ENCODE measurements at places on chromosomes 5 and 9.

DNA sequence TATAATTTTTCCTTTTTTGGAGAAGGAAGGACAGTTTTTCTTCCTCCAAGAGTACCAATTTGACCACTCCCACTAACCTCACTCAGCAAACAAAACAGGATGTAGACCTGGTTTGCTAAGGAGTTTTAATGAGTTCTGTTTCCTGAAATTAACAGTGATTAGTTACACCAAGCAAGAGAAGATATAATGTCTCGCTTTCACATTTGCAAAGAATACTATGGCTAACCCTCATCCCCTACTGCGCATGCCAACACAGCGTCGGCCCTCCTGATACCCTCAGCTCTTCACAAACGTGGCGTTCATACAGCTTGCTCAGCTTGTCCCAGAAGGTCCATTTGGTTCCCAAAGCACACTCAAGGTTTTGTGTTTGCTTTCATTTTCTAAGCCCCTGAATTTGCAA, 41.9 kb upstream of the IPPK start:
- DNase-seq: peak; percentile 40

DNA sequence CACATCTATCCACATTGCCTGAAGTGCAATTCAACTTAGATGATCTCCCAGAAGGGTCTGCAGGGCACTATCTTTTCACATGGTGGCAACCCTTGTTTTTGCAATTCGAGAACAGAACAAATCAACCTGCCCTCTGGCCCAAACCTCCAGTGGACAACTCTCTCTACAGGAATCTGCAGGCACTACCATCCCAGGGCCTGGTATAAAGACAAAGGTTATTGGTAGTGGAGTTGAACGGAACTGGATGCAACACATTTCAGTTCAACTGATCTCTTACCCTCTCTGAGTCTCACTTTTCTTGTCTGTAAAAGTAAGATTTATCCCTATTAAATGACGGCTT, 153.2 kb upstream of the EGFLAM start:
- no peak for DNase-seq

- no peak for DNase-seq
These were observed 106.1 kb downstream of the SH3TC2 start for GRCh38 chr5:148956477-148957385.

DNA sequence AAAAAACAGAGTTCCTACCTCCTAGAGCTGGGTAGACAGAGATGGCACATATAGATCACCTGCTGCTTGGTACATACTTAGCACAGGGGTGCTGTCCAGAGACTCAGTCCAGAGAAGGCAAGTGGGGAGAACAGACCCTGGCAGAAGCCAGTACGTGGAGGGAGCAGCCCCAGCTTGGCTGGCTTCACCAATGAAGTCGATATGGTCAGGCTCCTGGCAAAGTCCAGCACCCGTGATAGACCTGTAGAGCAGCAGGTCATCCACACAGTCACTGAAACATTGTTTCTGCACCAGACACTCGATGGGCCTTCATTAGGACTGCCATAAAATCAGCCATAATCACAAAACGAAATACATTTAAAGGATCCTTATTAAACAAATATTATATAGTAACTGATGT, 45.8 kb downstream of the WHRN start:
- DNase-seq: no peak

DNA sequence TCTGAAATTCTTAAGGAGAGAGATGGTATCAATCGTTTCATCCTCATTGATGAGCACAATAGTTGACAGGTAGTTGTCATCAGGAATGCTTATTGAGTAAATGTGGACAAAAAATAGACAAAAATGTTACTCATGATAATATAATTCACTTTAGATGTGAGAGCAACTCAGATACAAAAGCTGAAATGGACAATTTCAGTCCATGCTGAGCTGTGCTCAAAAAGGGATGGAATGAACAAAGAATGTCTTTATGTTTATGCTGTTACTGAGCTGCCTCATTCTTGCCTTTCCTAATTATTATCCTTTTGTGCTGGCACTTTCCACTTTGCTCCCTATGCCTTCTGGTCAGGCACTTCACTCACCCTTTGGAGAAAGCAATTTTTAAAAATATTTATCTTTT, 49.5 kb downstream of the JAKMIP2 start:
- DNase-seq: no peak

DNA sequence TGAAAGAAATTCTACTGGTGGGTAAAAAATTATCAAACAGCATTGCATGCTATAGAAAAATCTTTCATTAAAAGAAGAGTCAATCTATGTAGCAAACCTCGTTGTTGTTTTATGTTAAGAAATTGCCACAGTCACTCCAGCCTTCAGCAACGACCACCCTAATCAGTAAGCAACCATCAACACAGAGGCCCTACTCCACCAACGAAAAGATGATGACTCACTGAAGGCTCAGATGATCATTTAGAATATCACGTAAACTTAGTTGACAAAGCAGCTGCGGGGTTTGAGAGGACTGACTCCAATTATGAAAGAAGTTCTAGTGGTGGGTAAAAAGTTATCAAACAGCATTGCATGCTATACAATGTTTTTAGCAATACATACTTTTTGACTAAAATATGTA, 242.6 kb downstream of the DRD1 start:
- no peak for DNase-seq

GRCh38 chr5:177317959-177318377, 6.3 kb upstream of the MXD3 start:
- peak; percentile 81 for DNase-seq

- no peak for DNase-seq
These were observed 8.8 kb upstream of the NACC2 start for GRCh38 chr9:136103651-136104487.

DNA sequence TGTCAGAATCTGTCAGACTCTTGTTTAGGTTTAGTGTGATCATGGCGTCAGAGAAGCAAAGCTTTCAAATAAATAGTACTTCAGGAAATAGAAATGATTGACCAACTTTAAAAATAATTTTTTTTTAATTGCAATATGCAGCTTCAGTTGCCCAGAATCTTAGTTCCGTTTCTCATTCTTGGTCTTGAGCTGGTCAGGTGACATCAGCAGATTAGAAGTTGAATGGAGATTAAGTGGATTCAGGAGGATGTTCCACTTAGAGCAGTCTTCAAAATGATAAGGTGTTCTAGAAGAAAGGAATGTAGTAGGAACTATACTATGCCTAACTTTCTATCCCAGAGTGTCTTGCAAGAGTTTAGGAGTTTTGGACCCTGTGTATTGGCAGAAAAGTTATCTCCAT, 30.6 kb downstream of the OTULIN start:
- no peak for DNase-seq

- DNase-seq: peak; percentile 55
These were observed 9.9 kb downstream of the LEAP2 start for GRCh38 chr5:132883261-132883834.

DNA sequence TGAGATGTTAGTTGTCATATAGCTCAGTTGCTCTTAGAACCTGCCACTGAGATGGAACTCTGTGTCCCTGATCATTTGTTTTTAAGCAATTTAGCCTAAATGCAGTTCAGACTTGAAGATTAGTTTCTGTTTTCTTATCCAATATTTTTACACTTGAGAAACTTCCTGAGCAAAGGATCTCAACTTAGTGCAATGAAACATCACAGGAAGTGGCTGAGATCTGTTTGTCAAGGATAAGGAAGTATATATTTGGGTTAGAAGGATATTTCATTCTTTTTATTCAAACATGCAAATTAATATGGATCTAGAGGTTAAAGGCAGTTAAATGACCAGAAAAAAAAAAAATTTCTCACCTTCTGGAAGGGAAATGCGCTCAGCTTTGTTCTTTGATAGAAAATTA, 19.7 kb upstream of the F2R start:
- no peak for DNase-seq

- no peak for DNase-seq
These were observed 14.6 kb downstream of the USP20 start for GRCh38 chr9:129849901-129850300.

GRCh38 chr9:14993061-14993800, 83.0 kb upstream of the FREM1 start:
- DNase-seq: peak; percentile 49

GRCh38 chr5:176806137-176806536, 4.2 kb upstream of the UNC5A start:
- no peak for DNase-seq

- no peak for DNase-seq
These were observed 5.2 kb downstream of the HAPLN1 start for GRCh38 chr5:83715236-83716065.

GRCh38 chr9:35871545-35871944, 1.3 kb upstream of the OR13J1 start:
- DNase-seq: no peak

DNA sequence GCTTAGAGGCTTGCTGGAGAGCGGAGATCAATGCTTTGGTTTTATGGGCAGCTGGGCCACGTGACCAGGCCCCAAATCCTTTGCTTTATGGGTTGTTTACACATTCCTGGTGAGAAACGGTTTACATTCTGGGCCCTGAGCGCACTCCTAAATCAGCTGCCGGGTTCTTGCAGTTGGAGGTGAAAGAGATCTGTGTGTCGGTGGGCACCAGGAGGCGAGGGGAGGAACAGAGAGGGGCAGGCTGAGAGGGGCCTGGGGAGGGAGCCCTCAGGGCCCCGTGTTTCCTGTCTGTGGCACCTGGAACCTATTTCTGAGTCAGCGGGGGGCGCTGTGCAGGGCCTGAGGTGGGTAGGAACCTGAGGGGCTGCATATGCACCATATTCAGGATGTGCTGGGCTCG, 63.5 kb upstream of the HAND1 start:
- DNase-seq: no peak

GRCh38 chr9:113520109-113520642, 56.6 kb downstream of the RGS3 start:
- DNase-seq: peak; percentile 79

GRCh38 chr5:131496400-131496713, 138.7 kb downstream of the RAPGEF6 start:
- no peak for DNase-seq

- no peak for DNase-seq
These were observed 6.8 kb upstream of the ZNF79 start for GRCh38 chr9:127417131-127418036.

DNA sequence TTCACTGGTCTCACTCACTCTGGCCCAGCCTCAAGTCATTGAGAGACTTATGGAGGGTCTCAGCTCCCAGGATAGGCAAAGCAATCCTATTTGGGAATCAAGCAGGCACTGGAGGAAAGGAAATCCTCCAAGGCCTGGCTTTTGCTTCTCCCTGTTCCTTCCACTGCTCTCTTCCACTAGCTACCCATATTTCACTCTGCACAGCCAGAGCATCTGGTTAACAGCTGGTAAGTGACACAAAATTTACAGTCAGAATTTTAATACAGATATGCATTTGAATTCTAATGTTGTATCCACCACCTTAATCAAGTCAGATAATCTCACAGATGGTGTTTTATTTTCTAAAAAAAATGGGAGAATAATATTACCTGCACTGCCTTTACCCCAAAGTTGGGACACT, 868 bp upstream of the C1QTNF2 start:
- no peak for DNase-seq

DNA sequence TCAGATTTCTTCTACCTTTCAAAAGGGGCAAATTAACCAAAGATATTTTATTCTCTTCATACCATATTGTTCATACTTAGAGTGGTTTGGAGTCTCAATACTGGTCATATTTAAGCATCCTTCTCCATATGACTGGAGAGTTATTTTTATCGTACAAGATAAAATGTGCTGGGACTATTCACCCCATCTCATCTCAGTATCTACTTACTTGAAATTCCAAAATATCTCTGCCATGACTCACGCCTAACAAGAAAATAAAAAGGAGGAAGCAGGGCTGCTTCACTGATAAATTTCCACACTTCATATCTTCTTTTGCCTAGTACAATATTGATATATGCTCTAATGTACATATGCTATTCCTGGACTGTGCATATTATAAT, 277.9 kb upstream of the CDH9 start:
- no peak for DNase-seq

Data from CD4-positive, alpha-beta T cell treated with Interleukin-4 for 1 hour (primary cell).